ENCODE measurements at places on chromosomes 6 and 20.

- no peak for DNase-seq
These were observed 123.5 kb downstream of the TCP11 start for GRCh38 chr6:35017411-35018181.

GRCh38 chr6:95576998-95577303 is 384 bp upstream of the MANEA start:
- no peak for DNase-seq

GRCh38 chr6:26502165-26502564 is 2.1 kb downstream of the BTN1A1 start:
- DNase-seq = no peak

- DNase-seq = no peak
These were observed 792 bp upstream of the MICA start for GRCh38 chr6:31402324-31403282.

DNA sequence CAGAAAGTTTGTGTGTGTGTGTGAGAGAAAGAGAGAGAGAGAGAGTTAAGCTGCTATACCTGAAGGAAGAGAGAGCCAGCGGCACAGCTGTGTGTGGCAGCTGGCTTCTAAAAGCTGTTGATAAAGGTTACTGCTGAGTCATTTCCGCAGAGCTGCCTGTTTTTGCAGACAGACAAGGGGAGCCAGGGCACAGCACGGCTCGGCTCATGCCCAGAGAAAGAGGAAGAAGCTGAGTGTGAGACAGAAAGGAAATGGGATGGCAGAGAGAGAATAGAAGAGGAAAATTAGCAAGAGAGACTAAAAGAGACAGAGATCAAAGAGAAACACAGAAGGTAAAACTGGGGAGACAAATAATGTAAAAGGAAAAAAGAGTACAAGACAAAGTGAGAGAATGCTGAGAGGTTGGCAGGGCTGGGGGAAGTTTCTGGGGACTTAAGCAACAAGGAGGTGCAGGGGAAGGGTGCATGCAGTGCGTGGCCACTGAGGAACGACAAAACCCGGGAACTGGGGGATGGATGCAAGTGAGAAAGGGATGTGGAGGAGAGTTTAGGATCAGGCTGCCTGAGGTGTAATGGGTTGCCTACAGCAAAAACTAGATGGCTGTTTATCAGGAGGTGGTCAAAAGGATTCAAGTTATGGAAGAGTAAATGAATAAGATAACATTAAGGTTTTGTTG is 22.7 kb downstream of the HLA-A start:
- peak; percentile 54 for DNase-seq

- no peak for DNase-seq
These were observed 77.0 kb downstream of the RNF144B start for GRCh38 chr6:18464176-18464575.

DNA sequence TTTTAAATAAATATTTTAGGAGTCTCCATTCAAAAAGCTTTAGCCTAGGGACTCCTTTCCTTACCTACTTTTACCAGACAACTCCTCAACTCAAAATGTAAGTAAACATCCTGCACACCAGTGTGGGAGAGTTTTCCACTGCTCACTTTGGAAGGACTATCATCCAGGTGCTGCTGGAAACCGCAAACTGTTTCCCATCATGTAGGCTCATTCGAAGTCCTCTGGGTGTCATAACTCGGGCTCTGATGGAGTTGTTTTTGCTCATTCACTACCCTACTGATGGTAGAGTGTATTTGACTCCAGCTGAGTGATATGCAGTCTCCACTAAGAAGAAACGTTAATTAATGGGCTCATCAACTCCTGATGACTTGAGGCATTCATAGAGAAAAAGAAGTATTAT is 136.5 kb upstream of the AKAP12 start:
- no peak for DNase-seq

DNA sequence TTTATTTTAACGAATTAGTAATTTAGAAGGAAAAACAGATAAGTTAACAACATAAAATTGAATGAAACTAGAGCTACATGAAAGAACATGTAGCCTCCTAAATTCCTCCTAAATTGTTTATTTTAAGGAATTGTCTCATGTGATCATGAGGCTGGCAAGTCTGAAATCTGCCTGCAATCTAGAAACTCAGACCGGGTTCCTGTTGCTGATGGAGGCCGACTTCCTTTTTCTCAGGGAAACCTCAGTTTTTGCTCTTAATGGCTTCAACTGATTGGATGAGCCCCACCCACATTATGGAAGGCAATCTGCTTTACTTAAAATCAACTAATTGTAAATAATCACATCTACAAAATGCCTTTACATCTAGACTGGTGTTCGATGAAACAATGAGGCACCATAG is 267.6 kb upstream of the PRND start:
- DNase-seq = no peak

DNA sequence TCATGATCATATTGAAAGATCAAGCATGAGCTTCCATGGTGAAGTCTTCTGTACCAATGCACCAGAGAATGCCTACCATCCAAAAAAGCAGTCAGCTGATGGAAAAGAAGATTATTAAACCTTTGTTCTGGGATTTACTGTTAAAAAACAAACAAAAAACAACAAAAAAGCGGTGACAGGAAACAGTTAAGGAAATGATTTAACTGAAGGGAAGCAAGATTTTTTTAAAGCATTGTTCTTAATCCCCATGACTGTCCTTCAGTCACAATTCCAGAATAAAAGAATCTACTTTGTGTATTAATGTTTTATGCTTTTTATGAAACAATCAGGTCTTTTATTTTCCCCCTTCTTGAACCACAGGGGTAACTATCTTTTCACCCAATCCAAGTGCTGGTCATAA is 23.9 kb downstream of the FAM162B start:
- no peak for DNase-seq

- DNase-seq = no peak
These were observed 278.2 kb downstream of the CDC5L start for GRCh38 chr6:44665683-44666082.

GRCh38 chr20:7248281-7249201 is 481.1 kb downstream of the BMP2 start:
- DNase-seq = no peak

DNA sequence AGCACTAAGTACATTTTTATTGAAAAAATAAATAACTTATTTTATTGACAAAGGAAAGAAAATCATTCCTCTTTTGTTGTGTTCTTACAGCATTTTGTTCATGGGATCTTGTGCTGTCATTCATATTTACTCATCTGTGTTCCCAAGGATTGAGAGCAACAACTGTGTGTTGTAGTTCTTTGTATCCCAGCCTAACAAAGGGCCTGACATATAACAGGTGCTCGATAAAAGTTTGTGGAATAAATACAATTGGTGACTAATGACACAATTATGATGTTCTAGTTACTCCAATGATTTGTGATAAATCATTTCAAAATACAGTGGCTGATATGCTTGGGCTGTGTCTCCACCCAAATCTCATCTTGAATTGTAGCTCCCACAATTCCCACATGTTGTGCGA is 7.9 kb upstream of the OGFRL1 start:
- no peak for DNase-seq

DNA sequence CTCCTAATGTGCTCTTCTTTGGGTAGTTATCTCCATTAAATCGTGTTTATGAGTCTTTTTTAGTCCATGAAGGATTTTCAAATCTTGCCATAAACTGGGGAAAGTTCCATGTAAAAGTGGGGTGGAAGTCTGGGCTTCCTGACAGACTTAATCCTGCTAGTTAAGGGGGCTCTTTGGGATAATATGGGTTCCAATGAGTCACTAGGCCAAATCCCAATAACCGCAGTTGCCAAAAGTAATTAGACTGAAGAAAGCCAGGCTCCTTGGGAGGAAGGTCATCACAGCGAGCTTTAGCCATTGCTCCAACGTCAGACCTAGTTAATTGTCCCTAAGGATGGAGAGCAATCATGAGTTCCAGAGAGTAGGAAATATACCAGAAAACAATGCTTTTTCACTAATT is 10.8 kb downstream of the RSPO3 start:
- no peak for DNase-seq

GRCh38 chr6:29828471-29828797 is 809 bp downstream of the HLA-G start:
- DNase-seq = no peak

DNA sequence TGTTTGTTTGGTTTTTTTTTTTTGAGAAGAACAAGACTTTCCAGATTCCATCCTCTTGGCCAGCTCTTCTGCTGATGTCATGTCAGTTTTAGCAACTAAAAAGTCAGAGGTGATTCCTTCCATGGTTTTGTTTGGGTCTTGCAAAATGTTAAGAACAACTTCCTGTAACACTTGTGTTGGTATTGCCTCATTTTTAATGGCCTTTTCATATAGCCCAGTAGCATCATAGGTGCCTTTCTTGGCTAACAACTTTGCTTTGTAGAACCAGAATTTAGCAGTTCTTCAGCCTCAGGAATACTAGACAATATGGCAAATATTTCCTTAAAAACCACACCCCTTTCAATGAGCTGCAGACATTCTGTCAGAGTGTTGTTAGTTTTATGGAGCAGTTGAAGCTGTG is 99.5 kb upstream of the SIRPG start:
- DNase-seq = no peak

DNA sequence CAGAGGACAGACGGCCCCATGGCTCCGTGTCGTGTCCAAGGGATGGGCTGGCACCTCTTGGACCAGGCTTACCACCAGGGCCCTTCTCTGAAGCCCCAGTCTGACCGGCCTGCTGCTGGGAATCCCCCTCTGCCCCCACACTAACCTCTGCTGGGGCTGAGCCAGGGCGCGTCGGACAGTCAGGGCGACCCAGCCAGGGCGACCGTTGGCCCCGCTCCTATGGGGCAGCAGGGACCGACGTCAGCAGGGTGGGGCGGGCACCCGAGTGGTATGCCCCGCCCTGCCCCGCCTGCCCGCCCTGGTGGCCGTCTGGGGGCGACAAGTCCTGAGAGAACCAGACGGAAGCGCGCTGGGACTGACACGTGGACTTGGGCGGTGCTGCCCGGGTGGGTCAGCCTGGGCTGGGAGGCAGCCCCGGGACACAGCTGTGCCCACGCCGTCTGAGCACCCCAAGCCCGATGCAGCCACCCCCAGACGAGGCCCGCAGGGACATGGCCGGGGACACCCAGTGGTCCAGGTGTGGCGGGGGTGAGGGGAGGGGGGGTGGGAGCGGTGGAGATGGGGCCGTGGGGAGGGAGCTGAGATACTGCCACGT is at the start of gene SLC17A9:
SLC17A9 (plus strand) TSS at position 337 of the 595 bp plus-strand sequence; CDS start at position 459, 122 bp downstream.
- DNase-seq = no peak

- DNase-seq = no peak
These were observed 70.9 kb upstream of the CCDC167 start for GRCh38 chr6:37570482-37571133.

- no peak for DNase-seq
These were observed 35.8 kb downstream of the DTNBP1 start for GRCh38 chr6:15626878-15627674.

DNA sequence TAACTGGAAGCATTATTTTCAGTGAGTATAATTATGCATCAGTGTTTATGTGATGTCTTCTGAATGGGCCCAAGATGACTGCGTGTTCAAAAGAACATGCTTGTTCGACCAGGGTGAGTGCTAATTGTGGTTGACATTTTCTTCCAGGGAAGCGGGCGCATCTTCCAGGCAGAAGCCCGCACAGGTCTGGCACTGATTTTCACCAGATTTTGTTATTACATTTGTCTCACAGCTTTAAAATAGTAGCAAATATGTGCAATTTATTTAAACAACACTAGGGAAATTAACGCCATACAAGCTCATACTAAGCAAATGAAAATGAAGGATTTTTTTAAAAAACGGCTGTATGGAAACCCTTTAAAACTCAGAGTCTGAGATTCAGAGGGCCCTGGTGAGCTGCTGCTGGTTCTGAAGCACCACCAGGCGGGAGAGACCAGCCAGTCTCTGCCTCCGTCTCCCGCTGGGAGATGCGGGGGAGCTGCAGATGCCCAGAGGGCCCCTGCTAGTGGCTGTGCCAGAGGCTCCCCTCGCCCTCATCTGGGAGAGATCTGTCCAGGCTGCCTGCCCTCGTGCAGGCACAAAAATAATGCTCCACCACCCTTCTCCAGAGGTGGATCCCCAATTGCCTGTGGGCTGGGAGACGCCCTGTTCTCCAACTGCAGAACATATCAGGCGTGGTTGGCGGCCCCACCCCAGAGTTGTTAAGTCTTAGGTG is 297.0 kb downstream of the TAF4 start:
- DNase-seq = no peak

- no peak for DNase-seq
These were observed 47.4 kb downstream of the LGSN start for GRCh38 chr6:63272397-63272796.

GRCh38 chr6:72650081-72650745 is 28.3 kb downstream of the KCNQ5 start:
- no peak for DNase-seq

DNA sequence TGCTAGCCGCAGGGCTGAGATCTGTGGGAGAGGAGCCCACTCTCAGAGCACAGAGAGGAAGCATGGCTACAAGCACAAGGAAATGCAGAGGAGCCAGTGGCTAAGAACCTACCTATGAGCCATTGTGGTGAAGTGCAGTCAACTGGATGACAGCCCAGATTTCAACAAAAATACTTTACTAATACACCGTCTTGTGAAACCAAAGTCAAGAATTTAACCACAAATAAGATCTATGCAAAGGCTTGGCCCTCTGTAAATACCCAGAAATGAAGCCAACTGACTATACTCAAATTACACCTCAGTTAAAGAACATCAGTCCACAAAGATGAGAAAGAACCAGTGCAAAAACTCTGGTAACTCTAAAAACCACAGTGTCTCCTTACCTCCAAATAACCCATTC is 40.1 kb upstream of the PTCHD4 start:
- DNase-seq = no peak

- no peak for DNase-seq
These were observed 73.9 kb downstream of the MTHFD1L start for GRCh38 chr6:150939399-150939798.

- DNase-seq = no peak
These were observed 1.2 kb upstream of the ARFGEF3 start for GRCh38 chr6:138160329-138161087.

DNA sequence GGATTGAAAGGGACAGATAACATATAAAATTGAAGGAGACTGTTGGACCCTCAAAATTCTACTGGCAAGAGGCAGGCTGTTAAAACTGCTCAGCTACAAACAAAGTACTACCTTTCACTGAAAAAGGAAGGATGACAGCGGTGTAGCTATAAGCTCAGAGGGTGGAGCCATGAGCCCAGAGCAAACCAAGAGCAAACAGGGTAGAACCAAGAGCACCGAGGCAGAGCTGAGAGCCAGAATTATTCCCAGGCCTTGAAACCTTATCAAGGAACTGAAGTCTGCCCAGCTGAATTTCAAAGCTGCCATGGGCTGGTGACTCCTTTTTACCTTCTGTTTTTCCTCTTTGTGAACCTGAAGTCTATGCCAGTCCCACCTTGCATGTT is 74.7 kb upstream of the SLC4A11 start:
- no peak for DNase-seq

- DNase-seq = no peak
These were observed 142.5 kb downstream of the KLHL32 start for GRCh38 chr6:97067045-97067444.

All from stimulated activated CD8-positive, alpha-beta memory T cell treated with anti-CD3 and anti-CD28 coated beads, Interleukin-2, amount 100 ng/mL, for 1 hour (primary cell).